ENCODE measurements at places on chromosomes 7 and 10. TPM values are rescaled to one million over a fixed set of nuclear protein-coding genes. Genes with fewer than 3 reads are reported as not detected.

BLNK gene
- total RNA-seq = not detected

LRRD1 gene
- under 0.01 TPM for total RNA-seq

FGFR2 gene
- not detected for total RNA-seq

RAPGEF5 gene
- total RNA-seq = 197 TPM

SAMD9L gene
- total RNA-seq = 7.8 TPM

DDC gene
- not detected for total RNA-seq

NPTX2 gene
- total RNA-seq = 3.4 TPM

LFNG gene
- 22.9 TPM for total RNA-seq

MAGI2 gene
- 4.5 TPM for total RNA-seq

VIPR2 gene
- not detected for total RNA-seq

CFAP43 gene
- not detected for total RNA-seq

ACSL5 gene
- total RNA-seq = 26.7 TPM

TEX47 gene
- not detected for total RNA-seq

PKD2L1 gene
- total RNA-seq = not detected

TACR2 gene
- total RNA-seq = 0.10 TPM

CC2D2B gene
- total RNA-seq = 0.86 TPM

CHST15 gene
- 71.8 TPM for total RNA-seq

SPDYE5 gene
- not detected for total RNA-seq

NPFFR1 gene
- total RNA-seq = not detected

ZCWPW1 gene
- 0.98 TPM for total RNA-seq

CYP3A4 gene
- not detected for total RNA-seq

C10orf53 gene
- not detected for total RNA-seq

CYP26A1 gene
- 1.3 TPM for total RNA-seq

SFR1 gene
- 12.2 TPM for total RNA-seq

CRHR2 gene
- not detected for total RNA-seq

ASB10 gene
- total RNA-seq = not detected

IGF2BP3 gene
- 128 TPM for total RNA-seq

KNDC1 gene
- not detected for total RNA-seq

CRTAC1 gene
- 3.4 TPM for total RNA-seq

CPA5 gene
- total RNA-seq = not detected

ANKRD22 gene
- total RNA-seq = not detected

PBLD gene
- total RNA-seq = 4.6 TPM

CCDC136 gene
- 2.3 TPM for total RNA-seq

ADRA2A gene
- total RNA-seq = 0.98 TPM

MCM10 gene
- total RNA-seq = 5.6 TPM

CLDN3 gene
- total RNA-seq = not detected

NRCAM gene
- total RNA-seq = 85.1 TPM

CAMK2B gene
- 0.65 TPM for total RNA-seq

GNAT3 gene
- not detected for total RNA-seq

GPC2 gene
- 6.5 TPM for total RNA-seq

EZH2 gene
- 8.8 TPM for total RNA-seq

PRLHR gene
- total RNA-seq = not detected

ACTL6B gene
- not detected for total RNA-seq

LBX1 gene
- total RNA-seq = not detected

GRB10 gene
- total RNA-seq = 126 TPM

FAM53B gene
- 27.1 TPM for total RNA-seq
